ENCODE measurements at places on chromosomes 12 and 14.

DNA sequence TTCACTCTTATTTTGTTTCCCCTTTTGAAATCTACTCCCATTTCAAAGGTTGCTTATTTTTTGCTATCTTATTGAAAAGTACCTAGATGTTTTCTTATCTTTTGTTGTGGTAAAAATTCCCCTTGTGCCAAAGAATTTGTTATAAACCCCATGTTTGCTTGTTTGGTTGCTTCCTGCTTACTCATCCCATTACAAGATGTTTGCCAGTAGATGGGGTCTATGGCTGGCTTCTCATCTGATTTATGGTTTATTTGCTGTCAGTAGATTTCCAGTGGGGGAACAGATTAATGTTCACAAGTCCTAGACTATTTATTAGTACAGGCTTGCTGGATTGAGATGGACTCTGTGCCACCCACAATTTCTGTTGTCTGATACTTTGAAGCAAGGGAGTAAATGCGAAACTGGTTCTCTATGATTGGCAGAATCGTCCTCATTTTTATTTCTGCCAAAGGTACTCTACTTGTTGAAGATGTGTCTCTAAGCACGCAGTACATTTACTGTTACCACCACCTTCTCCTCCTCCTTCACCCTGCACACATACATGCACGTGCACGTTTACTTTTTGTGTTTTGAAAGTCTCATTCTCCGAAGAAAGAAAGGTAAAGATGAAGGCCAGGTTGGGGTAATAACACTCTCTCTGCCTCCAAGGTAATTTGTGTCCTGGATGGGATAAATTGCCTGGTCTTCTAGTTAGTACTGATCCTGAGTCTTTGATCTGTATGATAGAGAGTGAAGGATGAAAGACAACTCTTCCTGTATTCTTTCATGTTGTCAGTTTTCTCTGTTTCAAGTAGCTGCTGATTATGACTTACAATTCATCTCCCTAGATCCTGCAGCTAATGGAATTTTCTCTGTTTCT is 117.2 kb upstream of the ATP2B1 start:
- no peaks in the 10 kb centered on the region for H3K36me3 ChIP-seq
- no peak overlapping the region for H3K4me3 ChIP-seq
- no peaks in the 10 kb centered on the region for H3K27me3 ChIP-seq
- no peak overlapping the region for H3K27ac ChIP-seq
- DNase-seq = no peak

DNA sequence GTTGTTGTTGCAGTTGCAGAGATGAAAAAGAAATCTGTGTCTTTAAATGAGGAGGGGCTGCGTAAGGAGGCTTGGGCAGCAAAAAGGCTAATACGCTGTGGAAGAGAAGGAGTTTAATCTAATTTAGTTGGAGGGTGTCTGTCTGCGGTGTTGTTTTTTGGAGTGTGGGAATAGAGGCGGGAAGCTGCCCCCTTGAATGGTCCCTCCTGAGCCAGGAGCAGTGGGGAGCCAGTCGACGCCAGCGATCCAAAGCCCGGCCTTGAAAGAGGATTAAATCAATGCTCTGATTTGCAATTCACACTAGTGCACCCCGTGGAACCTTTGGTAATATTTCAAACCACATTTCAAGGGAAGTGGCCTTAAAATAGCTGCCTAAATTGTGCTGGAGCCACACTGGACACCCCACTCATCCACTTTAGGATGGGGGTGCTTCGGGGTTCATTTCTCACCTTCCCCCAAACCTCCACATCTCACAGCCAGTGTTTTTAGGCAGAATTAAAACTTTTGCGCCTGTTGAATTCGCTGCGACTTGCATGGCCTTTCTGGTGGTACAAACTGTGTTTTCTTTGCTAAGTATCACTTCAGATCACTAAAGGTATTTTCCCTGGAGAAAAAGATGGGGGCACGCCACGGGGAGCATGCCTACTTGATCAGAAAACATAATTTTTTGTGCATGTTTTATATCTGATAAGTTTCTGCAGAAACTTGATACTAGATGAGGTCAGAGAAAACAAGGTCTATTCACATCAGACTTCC is 4.1 kb upstream of the FZD10 start:
- no peaks in the 10 kb centered on the region for H3K36me3 ChIP-seq
- peaks cover 8% of the 10 kb centered on the region for H3K27me3 ChIP-seq
- H3K4me1 ChIP-seq = no peaks in the 10 kb centered on the region
- H3K4me3 ChIP-seq = no peak overlapping the region
- DNase-seq = no peak

GRCh38 chr14:87252103-87252502 is 740.9 kb downstream of the GALC start:
- DNase-seq = no peak
- no peaks in the 10 kb centered on the region for H3K4me1 ChIP-seq
- no peak overlapping the region for H3K27ac ChIP-seq
- no peaks in the 10 kb centered on the region for H3K27me3 ChIP-seq
- no peaks in the 10 kb centered on the region for H3K36me3 ChIP-seq

DNA sequence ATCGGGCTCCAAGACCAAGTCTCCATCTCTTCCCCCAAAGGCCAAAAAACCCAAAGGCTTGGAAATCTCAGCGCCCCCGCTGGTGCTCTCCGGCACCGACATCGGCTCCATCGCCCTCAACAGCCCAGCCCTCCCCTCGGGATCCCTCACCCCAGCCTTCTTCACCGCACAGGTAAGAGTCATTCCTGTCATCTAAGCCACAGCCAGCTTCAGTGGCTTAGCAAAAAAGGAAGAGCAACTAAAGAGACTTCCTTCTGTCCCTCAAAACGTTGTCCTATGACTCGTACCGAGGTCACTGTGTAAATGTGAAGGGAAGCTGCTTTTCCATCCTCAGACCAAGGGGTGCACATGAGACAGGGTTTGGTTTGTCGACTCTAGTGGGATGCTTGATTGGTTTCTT is 53.4 kb downstream of the ELK3 start:
- H3K27ac ChIP-seq = no peak overlapping the region
- no peak overlapping the region for H3K4me3 ChIP-seq
- H3K4me1 ChIP-seq = no peaks in the 10 kb centered on the region
- no peaks in the 10 kb centered on the region for H3K27me3 ChIP-seq
- peaks cover 16% of the 10 kb centered on the region for H3K36me3 ChIP-seq

DNA sequence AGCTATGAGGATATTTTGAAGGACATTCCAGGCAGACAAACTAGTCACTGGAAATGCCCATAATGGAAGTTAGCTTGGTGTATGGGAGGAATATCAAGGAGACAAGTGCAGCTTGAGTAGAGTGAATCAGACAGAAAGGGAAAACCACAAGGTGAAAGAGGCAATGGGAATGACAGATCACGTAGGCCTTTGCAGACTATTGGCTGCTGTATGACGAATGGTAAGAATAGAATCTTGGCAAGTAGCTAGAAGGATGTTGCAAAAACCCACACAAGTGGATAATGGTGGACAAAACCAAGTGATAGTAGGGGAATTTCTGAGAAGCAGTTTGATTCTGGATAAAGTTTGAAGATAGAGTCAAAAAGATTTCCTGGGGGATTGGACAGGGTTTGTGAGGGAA is 196.9 kb upstream of the NOVA1 start:
- H3K27me3 ChIP-seq = no peaks in the 10 kb centered on the region
- H3K4me1 ChIP-seq = no peaks in the 10 kb centered on the region
- no peak overlapping the region for H3K27ac ChIP-seq
- H3K36me3 ChIP-seq = no peaks in the 10 kb centered on the region
- DNase-seq = no peak
- no peak overlapping the region for H3K4me3 ChIP-seq

DNA sequence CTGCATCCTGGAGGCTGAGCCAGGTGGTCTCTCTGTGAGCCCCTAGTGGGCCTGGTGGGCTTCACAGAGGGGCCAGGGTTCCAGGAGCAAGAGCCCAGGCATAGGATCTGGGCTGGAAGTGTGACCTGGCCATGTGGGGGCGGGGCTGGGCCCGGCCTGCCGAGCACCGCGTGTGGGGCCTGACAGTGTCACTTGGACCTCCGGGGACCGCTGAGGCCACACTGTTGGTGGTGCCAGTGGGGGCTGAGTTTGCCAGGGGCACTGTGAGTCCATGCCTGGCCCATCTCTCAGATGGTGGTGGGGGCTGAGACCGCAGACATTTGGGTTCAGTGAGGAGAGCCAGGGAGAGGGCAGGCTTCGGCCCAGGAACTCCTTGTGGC is 5.2 kb downstream of the FBRSL1 start:
- H3K4me3 ChIP-seq = no peak overlapping the region
- H3K27ac ChIP-seq = no peak overlapping the region
- no peaks in the 10 kb centered on the region for H3K36me3 ChIP-seq

- no peak overlapping the region for H3K27ac ChIP-seq
- no peak overlapping the region for H3K4me3 ChIP-seq
- no peaks in the 10 kb centered on the region for H3K4me1 ChIP-seq
- H3K27me3 ChIP-seq = no peaks in the 10 kb centered on the region
These were observed 21.4 kb upstream of the TMTC2 start for GRCh38 chr12:82665142-82665923.

Data from ascending aorta (tissue), 2 donors.